ENCODE measurements at places on chromosomes 16 and 17. TPM values are rescaled to one million over a fixed set of nuclear protein-coding genes. Genes with fewer than 3 reads are reported as not detected.

The KRTAP17-1 gene
- total RNA-seq, result not detected

The KRT9 gene
- total RNA-seq, result not detected

- DNase-seq, result no peak
Observed at GRCh38 chr17:78991906-78992532, 12.3 kb upstream of the LGALS3BP start.

- no peak for DNase-seq
Observed at GRCh38 chr17:40024901-40025300, 9.7 kb downstream of the CSF3 start.

DNA sequence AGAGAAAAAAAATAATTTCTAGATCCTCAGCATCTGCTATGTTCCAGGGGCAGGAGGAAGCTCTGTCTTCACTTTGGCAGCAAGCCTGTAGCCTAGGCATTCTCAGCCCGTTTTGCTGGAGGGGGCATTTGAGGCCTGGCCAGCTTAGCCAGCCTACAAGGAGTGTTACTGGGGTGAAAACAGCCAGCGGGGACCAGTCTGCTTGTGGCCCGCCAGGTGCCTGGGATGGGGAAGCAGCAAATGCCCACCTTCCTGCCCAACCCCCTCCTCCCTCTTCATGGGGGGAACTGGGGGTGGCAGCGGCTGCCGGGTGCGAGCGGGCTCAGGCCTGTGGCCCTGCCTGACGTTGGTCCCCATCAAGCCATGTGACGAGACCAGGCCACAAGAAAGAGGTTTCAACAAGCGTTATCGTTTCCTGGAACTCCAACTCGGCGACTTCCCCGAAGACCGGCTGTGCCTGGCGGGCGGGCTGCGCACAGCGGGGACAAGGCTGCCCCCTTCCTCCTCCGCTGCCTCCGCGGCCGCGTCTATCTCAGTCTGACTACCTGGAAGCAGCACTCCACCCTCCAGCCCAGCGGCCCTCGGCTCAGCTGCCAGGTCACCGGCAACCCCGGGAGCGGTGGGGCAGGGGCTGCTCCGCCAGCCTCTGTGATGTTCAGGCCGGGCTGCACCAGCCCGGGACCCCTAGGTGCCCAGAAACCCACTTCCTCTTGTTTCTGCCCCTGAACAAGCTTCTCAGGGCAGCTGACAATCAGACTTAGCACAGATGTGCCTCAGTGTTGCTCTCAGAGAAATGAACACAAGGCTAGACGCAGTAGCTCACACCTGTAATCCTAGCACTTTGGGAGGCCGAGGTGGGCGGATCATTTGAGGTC, 22.9 kb downstream of the SOCS1 start:
- no peak for DNase-seq

GRCh38 chr16:912322-912683, 58.5 kb downstream of the LMF1 start:
- DNase-seq, result no peak

- DNase-seq, result no peak
Observed at GRCh38 chr17:62796291-62796690, 11.8 kb downstream of the MARCHF10 start.
